ENCODE measurements at places on chromosomes 6 and 20.

DNA sequence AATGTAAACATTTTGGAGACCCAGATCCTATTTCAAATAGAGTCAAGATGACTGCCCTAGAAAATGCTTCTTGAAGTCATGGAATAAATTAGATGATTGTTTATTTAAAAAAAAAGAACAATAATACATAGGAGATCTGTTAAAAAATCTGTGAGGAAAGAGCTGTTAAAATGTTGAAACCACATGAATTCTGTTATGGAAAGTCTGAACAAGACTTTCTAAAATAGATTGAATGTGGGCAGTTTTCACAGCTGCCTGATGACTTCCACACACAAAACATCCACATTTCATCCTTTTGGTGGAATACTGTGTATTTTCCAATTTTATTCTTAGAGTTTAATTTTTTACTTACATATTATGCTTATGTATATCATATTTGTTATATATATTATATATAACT, 186.1 kb downstream of the LAMA2 start:
- H3K27ac ChIP-seq = peak overlapping the region; percentile 21
- no peak for DNase-seq
- H3K36me3 ChIP-seq = no peaks in the 10 kb centered on the region
- H3K4me3 ChIP-seq = no peak overlapping the region

- H3K27ac ChIP-seq = no peak overlapping the region
- DNase-seq = no peak
- no peaks in the 10 kb centered on the region for H3K36me3 ChIP-seq
- no peaks in the 10 kb centered on the region for H3K27me3 ChIP-seq
Observed at GRCh38 chr20:7601431-7601830, 338.8 kb downstream of the HAO1 start.

- H3K4me3 ChIP-seq = peak overlapping the region; percentile 81
- H3K4me1 ChIP-seq = peaks cover 15% of the 10 kb centered on the region
- peak overlapping the region; percentile 85 for H3K27ac ChIP-seq
- no peak for DNase-seq
- H3K27me3 ChIP-seq = no peaks in the 10 kb centered on the region
Observed at GRCh38 chr6:29941471-29941870, 861 bp upstream of the HLA-A start.

DNA sequence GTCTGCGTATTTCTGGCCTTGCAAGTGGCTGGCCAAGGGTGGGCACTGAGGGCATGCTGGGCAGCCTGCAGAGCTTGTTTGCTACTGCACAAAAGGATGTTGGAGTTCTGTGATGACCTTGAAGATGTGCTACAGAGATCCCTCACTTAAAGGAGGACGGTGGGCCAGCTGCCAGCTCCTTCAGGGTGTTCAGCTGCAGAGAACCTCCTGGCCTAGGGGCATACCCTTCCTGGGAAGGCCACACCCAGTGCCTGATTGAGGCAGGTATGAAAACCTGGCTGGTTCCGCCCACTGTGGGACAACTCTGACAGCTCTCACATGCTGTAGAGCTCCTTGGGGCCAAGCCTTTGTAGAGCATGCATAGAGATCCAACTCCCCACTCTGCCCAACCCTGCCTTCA, 3.0 kb upstream of the KCNK17 start:
- no peak overlapping the region for H3K4me3 ChIP-seq
- H3K27ac ChIP-seq = no peak overlapping the region
- H3K4me1 ChIP-seq = peaks cover 20% of the 10 kb centered on the region

- H3K36me3 ChIP-seq = peaks cover 89% of the 10 kb centered on the region
- no peaks in the 10 kb centered on the region for H3K27me3 ChIP-seq
- no peak overlapping the region for H3K4me3 ChIP-seq
- H3K4me1 ChIP-seq = peaks cover 54% of the 10 kb centered on the region
- peak overlapping the region; percentile 64 for H3K27ac ChIP-seq
Observed at GRCh38 chr20:49542514-49542991, 25.4 kb downstream of the PTGIS start.

GRCh38 chr20:1734269-1734858, 76.8 kb upstream of the SIRPG start:
- no peaks in the 10 kb centered on the region for H3K36me3 ChIP-seq
- H3K27me3 ChIP-seq = no peaks in the 10 kb centered on the region
- no peak for DNase-seq
- no peak overlapping the region for H3K27ac ChIP-seq
- H3K4me3 ChIP-seq = no peak overlapping the region
- no peaks in the 10 kb centered on the region for H3K4me1 ChIP-seq

GRCh38 chr20:32226391-32226790, 18.7 kb downstream of the POFUT1 start:
- H3K27ac ChIP-seq = no peak overlapping the region
- DNase-seq = no peak
- H3K27me3 ChIP-seq = no peaks in the 10 kb centered on the region

DNA sequence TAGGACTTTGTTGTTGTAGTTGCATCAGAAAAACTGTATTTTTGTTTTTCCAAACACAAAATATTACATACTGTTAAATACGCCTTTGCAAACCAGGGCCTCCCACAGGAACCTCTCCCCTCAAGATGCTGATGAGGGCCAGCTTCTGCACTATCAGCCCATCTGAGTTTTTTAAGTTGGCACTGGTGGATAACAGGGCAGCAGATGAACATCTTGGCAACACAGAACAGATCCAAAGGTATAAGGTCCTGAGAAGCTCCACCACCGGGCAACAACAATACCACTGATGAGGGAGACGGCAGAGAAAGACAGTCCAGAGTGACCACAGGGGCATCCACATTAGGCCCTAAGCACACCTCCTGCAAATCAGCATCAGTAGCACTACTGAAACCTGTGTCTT, 177.7 kb downstream of the DLL1 start:
- H3K27ac ChIP-seq = no peak overlapping the region
- H3K4me1 ChIP-seq = no peaks in the 10 kb centered on the region
- no peaks in the 10 kb centered on the region for H3K36me3 ChIP-seq
- DNase-seq = no peak
- H3K27me3 ChIP-seq = no peaks in the 10 kb centered on the region

- no peaks in the 10 kb centered on the region for H3K4me1 ChIP-seq
- H3K27me3 ChIP-seq = no peaks in the 10 kb centered on the region
- H3K27ac ChIP-seq = no peak overlapping the region
- DNase-seq = no peak
- H3K4me3 ChIP-seq = no peak overlapping the region
Observed at GRCh38 chr6:2135401-2135800, 110.0 kb downstream of the GMDS start.

GRCh38 chr6:105458551-105458950, 55.7 kb upstream of the PREP start:
- no peaks in the 10 kb centered on the region for H3K36me3 ChIP-seq
- no peak for DNase-seq
- no peak overlapping the region for H3K4me3 ChIP-seq
- no peaks in the 10 kb centered on the region for H3K4me1 ChIP-seq
- no peaks in the 10 kb centered on the region for H3K27me3 ChIP-seq
- no peak overlapping the region for H3K27ac ChIP-seq

DNA sequence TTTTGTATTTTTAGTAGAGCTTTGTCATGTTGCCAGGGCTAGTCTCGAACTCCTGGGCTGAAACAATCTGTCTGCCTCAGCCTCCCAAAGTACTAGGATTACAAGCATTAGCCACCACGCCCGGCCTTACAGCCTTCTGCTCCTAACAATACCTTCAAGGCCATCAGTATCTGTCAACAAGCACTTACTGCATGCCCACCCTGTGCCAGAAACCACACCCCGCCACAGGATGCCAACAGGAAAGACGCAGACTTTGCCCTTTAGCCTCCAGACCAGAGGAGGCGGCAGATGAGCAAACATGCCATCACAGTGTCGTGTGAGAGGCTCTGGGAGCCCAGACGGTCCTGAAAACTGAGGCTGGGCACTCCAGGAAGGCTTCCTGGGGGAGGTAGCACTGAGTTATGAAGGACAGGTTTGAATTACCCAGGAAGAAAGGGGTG, 34.7 kb upstream of the TGM3 start:
- no peaks in the 10 kb centered on the region for H3K36me3 ChIP-seq
- DNase-seq = no peak
- no peaks in the 10 kb centered on the region for H3K4me1 ChIP-seq
- H3K27me3 ChIP-seq = no peaks in the 10 kb centered on the region
- no peak overlapping the region for H3K4me3 ChIP-seq

- H3K4me3 ChIP-seq = no peak overlapping the region
- H3K27ac ChIP-seq = no peak overlapping the region
- peaks cover 46% of the 10 kb centered on the region for H3K36me3 ChIP-seq
- no peaks in the 10 kb centered on the region for H3K4me1 ChIP-seq
- no peaks in the 10 kb centered on the region for H3K27me3 ChIP-seq
Observed at GRCh38 chr20:25470045-25470444, 62.6 kb downstream of the GINS1 start.

GRCh38 chr6:144777249-144777648, 492.1 kb downstream of the UTRN start:
- no peak for DNase-seq
- H3K27ac ChIP-seq = no peak overlapping the region
- H3K4me3 ChIP-seq = no peak overlapping the region
- no peaks in the 10 kb centered on the region for H3K27me3 ChIP-seq
- H3K4me1 ChIP-seq = no peaks in the 10 kb centered on the region

- H3K4me3 ChIP-seq = no peak overlapping the region
- H3K27me3 ChIP-seq = no peaks in the 10 kb centered on the region
- DNase-seq = no peak
- H3K27ac ChIP-seq = peak overlapping the region; percentile 62
Observed at GRCh38 chr6:17928514-17929430, 58.7 kb downstream of the KIF13A start.

DNA sequence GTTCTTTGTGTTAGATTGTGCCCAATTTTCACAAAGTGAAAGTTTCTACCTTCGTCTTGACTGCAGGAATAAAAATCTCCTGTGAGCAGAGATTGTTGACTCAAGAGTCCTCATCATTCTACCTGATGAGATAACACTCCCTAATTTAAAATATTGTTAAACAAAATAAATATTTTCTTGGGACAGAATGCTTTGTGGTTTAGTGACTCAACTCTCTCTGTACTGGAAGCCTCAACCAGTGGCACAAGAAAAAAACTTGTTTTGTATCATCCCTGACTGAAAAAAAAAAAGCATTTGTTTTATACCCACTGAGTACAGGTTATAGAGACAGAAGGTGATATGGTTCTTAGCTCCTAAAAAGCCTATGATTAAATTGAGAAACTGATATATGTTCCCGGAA, 78.9 kb downstream of the CRYBG1 start:
- no peaks in the 10 kb centered on the region for H3K36me3 ChIP-seq
- no peak overlapping the region for H3K27ac ChIP-seq
- H3K4me3 ChIP-seq = no peak overlapping the region
- H3K4me1 ChIP-seq = no peaks in the 10 kb centered on the region

GRCh38 chr6:107059606-107060005, 31.6 kb downstream of the MTRES1 start:
- H3K4me1 ChIP-seq = no peaks in the 10 kb centered on the region
- DNase-seq = no peak
- no peaks in the 10 kb centered on the region for H3K36me3 ChIP-seq
- H3K4me3 ChIP-seq = no peak overlapping the region
- H3K27me3 ChIP-seq = no peaks in the 10 kb centered on the region

GRCh38 chr20:64065974-64066343, 3.0 kb downstream of the TCEA2 start:
- peaks cover 24% of the 10 kb centered on the region for H3K4me1 ChIP-seq
- H3K27me3 ChIP-seq = no peaks in the 10 kb centered on the region
- DNase-seq = no peak
- H3K36me3 ChIP-seq = peaks cover 7% of the 10 kb centered on the region

DNA sequence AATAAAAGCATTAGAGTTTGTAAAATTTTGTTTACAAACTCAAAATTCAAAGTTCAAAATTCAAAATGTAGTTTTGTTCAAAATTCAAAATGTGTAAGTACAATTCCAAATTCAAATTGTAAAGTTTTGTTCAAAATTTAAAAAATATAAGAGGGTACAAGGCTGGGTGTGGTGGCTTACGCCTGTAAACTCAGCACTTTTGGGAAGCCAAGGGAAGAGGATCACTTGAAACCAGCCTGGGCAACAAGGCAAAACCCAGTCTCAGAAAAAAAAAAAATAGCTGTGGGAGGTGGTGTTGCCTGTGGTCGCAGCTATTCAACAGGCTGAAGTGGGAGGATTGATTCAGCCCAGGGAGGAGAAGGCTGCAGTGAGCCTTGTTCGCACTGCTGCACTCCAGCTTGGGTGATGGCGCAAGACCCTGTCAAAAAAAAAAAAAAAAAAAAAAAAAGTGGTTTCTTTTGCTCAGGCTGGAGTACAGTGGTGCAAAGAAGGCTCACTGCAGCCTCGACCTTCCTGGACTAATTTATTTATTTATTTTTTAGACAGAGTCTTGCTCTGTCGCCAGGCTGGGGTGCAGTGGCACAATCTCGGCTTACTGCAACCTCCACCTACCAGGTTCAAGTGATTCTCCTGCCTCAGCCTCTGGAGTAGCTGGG, 5.4 kb upstream of the ZBTB12 start:
- H3K27ac ChIP-seq = no peak overlapping the region
- H3K27me3 ChIP-seq = no peaks in the 10 kb centered on the region
- H3K4me1 ChIP-seq = peaks cover 16% of the 10 kb centered on the region
- no peak for DNase-seq

DNA sequence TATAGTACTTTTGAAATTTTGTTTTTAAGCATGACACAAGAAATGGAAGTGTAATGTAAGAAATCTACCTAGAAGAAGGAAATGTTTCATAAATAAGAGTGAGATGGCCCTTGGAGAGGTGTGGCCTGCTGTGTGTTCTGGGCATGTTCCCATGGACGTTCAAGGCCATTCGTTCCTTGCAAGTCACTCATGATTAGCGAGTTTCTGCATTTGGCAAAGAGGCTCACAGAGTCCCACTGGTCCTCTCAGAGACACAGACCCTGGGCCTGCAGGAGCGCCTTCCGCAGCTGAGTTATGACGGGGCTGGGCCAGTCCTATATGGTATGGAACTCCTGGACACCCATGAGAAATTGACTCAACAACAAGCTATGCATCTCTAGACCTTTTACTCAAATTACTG, 7.2 kb downstream of the THBS2 start:
- H3K27ac ChIP-seq = peak overlapping the region; percentile 55
- no peak for DNase-seq
- no peaks in the 10 kb centered on the region for H3K27me3 ChIP-seq
- peaks cover 56% of the 10 kb centered on the region for H3K4me1 ChIP-seq

DNA sequence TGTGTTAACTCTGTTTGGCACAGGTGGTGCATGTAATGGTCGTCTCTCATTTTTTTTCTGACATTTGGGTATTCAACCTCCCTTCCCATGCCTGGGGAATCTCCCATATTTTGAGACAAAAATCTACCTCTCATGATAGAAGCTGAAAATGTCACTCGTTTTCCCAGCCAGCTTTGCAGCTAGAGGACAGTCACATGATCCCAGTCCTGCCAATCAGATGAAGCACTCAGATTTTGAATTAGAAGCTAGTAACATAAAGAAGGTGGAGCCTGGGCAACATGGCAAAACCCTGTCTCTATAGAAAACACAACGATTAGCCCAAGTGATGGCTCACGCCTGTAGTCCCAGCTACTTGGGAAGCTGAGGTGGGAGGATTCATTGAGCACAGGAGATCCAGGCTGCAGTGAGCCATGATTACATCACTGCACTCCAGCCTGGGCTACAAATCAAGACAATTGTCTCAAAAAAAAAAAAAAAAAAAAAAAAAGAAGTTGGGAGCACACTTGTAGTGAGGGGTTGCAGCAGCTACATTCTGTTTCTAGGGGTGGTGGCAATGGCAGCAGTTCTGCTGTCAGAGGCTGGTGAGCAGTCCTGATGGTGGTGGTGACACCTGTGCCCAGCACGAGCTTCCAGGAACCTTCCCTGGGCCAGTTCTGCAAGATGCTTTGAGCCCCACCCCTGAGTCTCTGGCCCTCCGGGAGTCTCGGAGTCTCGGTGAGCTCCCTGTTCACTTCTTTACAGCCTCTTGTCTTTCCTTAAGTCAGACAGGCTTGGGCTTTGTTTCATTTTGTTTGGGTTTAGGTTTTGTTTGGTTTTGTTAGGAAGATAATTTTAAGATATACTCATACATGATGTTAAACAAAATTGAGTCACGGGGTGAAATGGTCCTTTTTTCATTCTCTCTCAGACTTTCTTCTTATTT, 94.1 kb upstream of the KCNG1 start:
- DNase-seq = no peak
- H3K4me3 ChIP-seq = no peak overlapping the region
- no peak overlapping the region for H3K27ac ChIP-seq
- H3K36me3 ChIP-seq = no peaks in the 10 kb centered on the region
